ENCODE measurements at places on chromosomes 13 and 19. TPM values are rescaled to one million over a fixed set of nuclear protein-coding genes. Genes with fewer than 3 reads are reported as not detected.
A peak's percentile ranks its signal among the peaks of the same experiment; 100 is the strongest.

DNA sequence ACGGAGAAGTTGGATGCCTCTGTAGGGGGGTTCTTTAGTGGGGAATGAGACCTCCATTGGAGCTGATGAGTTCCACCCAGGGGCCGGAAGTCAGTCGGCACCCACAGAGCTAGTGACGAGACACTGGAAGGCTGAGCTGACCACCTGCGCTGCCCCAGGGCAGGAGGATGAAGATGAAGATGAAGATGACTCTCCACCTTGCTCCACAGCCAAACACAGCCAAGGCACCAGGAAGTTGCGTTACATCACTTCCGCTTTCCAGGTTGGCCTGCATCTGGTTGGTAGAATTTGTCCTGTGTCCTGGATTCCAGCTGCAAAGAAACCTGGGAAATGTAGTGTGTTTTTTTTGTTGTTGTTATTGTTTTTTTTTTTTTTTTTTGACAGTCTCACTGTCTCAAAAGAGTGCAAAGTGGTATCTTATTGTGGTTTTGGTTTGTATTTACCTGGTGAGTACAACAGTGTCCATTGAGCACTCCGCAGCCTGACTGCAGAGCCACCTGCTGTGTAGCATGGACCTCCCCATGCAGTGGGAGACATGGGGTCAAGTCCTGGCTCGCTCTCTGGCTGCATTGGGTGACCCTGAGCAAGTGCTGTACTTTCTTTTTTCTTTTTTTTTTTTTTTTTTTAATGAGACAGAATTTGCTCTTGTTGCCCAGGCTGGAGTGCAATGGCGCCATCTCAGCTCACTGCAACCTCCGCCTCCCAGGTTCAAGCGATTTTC, 1.9 kb downstream of the TBC1D17 start:
- DNase-seq = peak; percentile 55

- peak; percentile 85 for DNase-seq
These were observed 33.7 kb downstream of the SHISA2 start for GRCh38 chr13:26017932-26018665.

GRCh38 chr19:41921577-41922576, 6.4 kb downstream of the ERFL start:
- no peak for DNase-seq

- no peak for DNase-seq
These were observed 3.6 kb upstream of the LIN7B start for GRCh38 chr19:49110567-49110966.

- DNase-seq = no peak
These were observed 4.7 kb downstream of the VRK3 start for GRCh38 chr19:50020481-50020880.

DNA sequence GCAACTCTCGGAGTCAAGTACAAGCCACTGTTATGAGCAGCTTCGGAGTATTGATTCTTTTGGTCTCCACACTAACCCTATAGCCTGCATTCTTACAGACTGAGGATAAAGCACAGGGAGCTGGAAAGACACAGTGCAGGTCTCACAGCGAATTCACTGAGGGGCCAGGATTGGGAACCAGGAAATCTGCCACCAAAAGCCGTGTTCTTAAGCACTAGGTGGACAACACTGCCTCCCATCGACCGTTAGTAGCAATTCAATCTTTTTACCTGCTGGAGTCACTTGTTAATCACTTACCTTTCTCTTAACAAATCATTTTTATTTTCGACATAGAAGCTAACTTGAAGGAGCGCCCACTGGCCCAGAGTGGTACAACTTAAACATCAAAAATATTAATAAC, 6.3 kb downstream of the PMIS2 start:
- DNase-seq = peak; percentile 42

- peak; percentile 49 for DNase-seq
These were observed 54.0 kb downstream of the GNG7 start for GRCh38 chr19:2648528-2648937.

- DNase-seq = no peak
These were observed 93.3 kb downstream of the KDM4B start for GRCh38 chr19:5062195-5062594.

DNA sequence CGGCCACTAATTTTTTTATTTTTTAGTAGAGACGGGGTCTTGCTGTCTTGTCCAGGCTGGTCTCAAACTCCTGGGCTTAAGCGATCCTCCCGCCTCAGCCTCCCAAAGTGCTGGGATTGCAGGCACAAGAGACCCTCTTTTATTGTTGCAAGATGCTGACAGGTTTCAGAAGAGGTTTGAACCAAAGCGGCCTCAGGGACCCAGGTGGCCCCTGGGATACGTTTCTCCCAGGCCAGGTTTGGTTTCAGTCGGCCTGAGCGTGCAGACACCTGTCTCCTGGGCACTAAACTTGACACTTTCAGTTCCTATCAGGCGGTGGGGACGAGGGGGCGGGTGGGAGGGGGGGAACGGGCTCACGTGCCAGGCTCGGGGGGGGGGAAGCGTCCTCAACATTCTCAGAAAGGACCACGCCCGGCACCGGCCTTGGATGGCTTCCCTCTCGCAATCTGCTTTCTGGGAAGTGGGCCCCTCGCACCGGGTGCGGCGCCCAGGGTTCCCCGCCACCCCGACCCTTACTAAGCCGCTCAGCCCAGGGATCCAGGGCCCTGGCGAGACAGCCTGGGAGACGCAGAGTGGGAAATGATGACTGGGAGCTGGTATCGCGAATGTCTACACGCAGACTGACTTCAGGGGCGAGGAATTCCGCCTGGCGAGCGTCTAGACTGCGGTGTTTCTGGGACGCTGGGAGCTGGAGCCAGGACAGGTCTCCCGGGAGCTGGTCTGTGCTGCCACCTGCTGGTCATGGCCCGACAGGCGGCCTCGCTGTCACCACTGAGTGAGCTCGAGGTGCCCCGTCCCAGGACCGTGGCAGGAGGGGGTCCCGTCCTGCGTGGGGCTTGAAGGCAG, 91.6 kb downstream of the GNG7 start:
- DNase-seq = peak; percentile 89

DNA sequence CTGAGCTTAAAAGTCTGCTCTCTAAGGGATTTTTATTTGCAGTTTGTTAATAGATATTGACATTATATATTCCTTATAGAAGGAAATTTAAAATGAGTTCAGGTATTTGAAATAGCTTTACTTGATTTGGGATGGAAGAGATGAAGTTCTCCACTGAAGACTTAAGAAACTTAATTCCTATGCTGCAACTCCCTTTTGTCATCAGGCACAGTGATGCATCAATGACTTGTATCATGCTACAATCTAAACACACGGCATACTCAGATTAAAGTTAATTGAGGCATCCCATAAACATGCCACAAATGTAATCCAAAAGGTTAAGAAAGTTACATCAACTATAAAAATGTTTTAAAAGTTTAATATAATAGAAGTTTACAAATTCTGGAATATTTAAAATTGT, 109.0 kb downstream of the STARD13 start:
- no peak for DNase-seq

DNA sequence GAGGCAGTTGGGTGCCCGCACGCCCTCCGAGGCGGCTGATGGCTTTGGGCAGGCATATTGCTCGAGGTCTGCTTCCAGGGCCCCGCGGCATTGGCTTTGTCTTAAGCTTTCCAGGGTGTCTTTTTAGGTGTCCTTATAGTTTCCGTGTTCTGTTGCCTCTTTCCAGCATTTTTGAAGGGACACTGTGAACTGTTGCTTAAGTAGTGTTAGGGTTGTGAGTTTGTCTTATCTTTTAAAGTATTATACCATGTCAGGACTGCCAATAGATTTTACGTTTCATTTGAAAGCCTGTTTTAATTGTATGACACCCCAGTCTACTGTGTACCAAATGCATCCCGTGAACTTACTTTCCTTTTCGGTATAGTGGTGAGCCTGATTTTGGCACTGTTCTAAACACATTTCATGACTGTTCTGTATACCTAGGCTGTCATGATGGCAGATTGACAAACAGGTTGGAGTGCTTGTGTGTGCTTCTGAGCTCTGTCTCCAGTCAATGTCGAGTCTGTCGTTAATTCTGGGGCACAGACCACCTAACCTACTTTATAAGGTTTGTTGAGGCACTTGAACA, 656 bp downstream of the PCCA start:
- peak; percentile 27 for DNase-seq

- DNase-seq = no peak
These were observed 70.8 kb upstream of the FGF14 start for GRCh38 chr13:102472650-102473049.

GRCh38 chr19:5567970-5568407, 236 bp upstream of the TINCR start:
- DNase-seq = no peak

GRCh38 chr19:32168606-32169005, 176.8 kb upstream of the ZNF507 start:
- no peak for DNase-seq

- peak; percentile 50 for DNase-seq
These were observed 123.5 kb downstream of the KCTD12 start for GRCh38 chr13:76762721-76763120.

DNA sequence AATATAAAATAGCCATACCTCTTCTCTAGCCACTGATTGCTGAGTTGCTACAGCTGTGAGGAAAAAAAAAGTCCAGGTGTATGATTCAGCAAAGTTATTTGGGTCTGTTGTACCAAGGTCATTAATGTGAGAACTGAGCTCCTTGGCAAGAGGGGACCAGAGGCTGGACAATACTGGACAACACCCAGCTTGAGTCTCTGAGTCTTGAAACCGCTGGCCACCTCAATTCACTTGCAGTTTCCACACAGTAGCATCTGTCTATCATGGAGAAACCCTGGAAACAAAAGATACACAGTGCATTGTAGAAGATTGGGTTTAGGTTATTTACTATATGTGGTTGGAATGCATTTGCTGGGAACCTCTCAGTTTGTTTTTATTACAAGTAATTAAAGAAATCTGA, 60.4 kb downstream of the WDFY2 start:
- DNase-seq = peak; percentile 32

GRCh38 chr13:20525144-20525600, 485 bp downstream of the CRYL1 start:
- DNase-seq = peak; percentile 48

DNA sequence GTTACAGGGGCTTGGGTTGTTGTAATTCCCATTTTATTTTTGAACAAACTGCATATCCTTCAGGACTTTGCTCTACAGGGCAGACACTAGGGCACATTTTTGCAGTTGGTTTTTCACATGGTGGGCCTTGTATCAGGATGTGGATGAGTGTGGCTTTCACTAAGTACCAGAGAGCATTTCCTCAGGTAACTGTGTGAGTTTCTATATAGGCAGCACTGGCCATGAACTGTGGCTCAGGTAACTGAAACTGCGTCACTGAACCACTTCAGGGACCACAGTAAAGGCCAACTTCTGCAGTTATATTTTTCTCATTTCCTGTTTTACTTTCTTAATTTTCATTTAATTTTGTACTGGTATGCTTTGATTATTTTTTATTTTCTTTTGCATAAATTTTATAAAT, 166.5 kb downstream of the ZNF486 start:
- DNase-seq = no peak

DNA sequence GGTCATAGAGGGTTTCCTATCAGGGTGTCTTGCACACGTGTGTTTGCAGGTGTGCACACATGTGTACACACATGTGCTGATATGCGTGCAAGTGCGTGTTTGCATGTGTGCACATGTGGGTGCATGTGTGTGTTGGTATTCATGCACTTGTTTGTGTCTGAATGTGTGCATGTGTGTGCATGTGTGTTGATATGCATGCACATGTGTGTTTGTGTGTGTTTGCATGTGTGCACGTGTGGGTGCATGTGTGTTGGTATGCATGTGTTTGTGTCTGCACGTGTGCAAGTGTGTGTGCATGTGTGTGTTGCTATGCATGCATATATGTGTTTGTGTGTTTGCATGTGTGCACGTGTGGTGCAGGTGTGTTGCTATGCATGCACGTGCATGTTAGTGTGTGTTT, 150.5 kb downstream of the SOX1 start:
- DNase-seq = no peak

DNA sequence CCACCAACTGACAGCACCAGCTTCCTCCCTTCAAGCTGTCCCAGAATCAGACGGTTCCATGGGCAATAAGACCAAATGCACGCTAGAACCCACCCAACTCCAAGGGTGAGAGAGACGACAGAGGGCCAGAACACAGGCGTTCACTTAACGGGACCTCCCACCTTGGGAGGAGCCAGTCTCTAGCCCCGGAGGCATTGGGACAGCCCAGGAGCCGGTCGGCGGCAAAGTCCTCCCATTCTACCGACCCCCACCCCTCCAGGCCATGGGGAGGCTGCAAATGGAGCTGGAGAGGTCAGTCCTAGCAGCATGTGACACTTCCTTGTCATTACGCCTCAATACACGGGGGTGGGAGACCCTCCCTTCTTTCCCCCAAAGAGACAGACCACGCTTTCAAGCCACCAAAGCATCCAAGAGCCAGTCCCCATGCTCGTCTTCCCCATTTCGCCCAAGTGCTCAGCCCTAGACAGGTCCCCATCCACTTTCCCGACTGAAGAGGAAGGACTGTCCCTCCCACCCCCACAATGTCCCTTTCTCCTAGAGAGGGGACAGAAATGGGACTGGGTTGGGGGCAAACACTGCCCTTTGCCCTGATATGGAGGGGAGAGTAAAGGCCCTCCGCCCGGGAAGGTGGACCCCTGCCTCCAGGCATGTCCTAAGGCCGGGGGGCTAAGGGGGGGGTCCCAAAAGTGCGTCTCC, 964 bp downstream of the KHSRP start:
- DNase-seq = peak; percentile 60

The LGI4 gene
- 8.6 TPM for total RNA-seq

The KCNK6 gene
- total RNA-seq = 2.6 TPM

The ATXN8OS gene
- not detected for total RNA-seq

The UBE2L5 gene
- 0.18 TPM for total RNA-seq

The DNAJC15 gene
- total RNA-seq = 14.6 TPM

The PRODH2 gene
- total RNA-seq = not detected

The CACNG6 gene
- total RNA-seq = 21.5 TPM

The ZNF180 gene
- 10.2 TPM for total RNA-seq

The TUBA3C gene
- not detected for total RNA-seq

The KLF1 gene
- 0.31 TPM for total RNA-seq

The ZNF285 gene
- total RNA-seq = 7.2 TPM

The GAPDHS gene
- not detected for total RNA-seq

The TLE6 gene
- total RNA-seq = 0.53 TPM
